HCT116 (cell line): ENCODE measurements at places on chromosomes 4 and X. TPM values are rescaled to one million over a fixed set of nuclear protein-coding genes. Genes with fewer than 3 reads are reported as not detected.

DNA sequence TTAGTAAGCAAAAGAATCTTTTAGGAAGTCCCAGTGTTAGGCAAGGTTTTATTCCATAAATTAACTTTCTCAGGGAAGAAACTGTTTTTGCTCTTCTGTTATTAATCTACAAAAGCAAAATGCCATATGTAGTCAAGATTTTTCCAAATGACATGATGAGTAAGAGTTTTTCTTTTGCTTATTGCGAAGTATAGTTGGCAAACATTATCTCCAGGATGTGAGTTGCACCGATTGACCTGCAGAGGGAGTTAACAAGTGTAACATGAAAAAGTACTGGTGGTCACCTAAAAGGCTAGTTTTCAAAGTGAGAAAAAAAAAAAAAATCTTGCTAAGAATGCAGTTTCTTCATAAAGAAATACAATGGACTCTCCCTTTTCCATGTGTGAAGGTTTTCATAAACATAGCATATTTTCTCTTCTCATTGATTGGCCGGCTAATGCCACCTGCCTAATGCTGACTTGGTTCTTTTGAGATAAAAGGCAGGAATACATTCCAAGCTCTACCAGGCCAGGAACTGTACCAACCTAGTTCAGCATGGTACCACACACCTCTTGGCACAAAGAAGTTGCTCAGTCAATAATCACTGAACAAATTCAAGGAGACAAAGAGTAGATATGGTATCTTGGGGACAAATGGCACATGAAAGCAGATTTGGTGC, 100.2 kb downstream of the LNX1 start:
- H3K27ac ChIP-seq = no peak overlapping the region
- H3K27me3 ChIP-seq = peaks cover 2% of the 10 kb centered on the region; the same call in 1 of the 2 replicates
- DNase-seq = peak; percentile 27
- H3K36me3 ChIP-seq = no peaks in the 10 kb centered on the region
- peaks cover 6% of the 10 kb centered on the region; the same call in 1 of the 2 replicates for H3K4me1 ChIP-seq

- no peak within 1 kb of the TSS for H3K4me3 ChIP-seq
- H3K27me3 ChIP-seq = no peaks in the 10 kb centered on the region
- no peak for DNase-seq
- H3K36me3 ChIP-seq = no peaks in the 10 kb centered on the region
- H3K4me1 ChIP-seq = no peaks in the 10 kb centered on the region
Observed at GRCh38 chrX:153321381-153322124, at the start of gene PNMA6F. Gene PNMA6F (minus strand): TSS chrX:153321767. CDS start chrX:153320674, 1,093 bp downstream.

DNA sequence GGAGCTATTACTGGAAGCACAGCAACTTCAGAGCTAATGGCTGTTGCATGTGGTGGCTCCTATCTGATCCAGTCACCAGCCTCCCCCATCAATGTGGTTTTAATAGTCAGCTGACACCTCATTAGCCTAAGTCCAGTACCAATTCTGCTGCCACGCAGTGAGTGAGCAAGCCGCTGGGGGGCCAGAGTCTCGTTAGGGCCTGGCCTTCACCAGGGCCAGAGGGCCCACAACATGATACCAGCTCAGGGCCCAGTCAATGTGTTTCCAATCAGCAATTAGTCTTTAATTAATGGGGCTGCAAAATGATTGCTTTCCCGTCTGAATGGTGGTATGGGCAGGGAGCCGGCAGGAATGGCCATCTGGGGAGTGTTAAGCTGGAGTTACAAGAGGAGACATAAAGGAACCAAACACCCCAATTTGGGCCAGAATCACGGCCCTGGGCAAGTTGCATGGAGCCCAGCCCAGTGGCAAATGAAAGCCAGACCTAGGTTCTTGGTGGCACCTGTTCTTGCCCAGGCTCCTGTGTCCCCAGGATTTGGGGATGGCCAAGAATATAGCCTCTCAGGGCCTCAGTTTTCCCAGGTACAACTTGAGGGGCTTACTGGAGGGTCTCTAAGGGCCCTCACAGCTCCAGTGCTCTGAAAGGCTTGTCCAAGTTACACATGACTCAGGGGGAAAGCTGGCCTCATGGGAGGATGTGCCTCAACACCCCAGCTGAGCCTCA, 119.2 kb downstream of the EFNB1 start:
- H3K36me3 ChIP-seq = no peaks in the 10 kb centered on the region
- no peaks in the 10 kb centered on the region for H3K27me3 ChIP-seq
- no peak for DNase-seq
- no peak overlapping the region for H3K27ac ChIP-seq

DNA sequence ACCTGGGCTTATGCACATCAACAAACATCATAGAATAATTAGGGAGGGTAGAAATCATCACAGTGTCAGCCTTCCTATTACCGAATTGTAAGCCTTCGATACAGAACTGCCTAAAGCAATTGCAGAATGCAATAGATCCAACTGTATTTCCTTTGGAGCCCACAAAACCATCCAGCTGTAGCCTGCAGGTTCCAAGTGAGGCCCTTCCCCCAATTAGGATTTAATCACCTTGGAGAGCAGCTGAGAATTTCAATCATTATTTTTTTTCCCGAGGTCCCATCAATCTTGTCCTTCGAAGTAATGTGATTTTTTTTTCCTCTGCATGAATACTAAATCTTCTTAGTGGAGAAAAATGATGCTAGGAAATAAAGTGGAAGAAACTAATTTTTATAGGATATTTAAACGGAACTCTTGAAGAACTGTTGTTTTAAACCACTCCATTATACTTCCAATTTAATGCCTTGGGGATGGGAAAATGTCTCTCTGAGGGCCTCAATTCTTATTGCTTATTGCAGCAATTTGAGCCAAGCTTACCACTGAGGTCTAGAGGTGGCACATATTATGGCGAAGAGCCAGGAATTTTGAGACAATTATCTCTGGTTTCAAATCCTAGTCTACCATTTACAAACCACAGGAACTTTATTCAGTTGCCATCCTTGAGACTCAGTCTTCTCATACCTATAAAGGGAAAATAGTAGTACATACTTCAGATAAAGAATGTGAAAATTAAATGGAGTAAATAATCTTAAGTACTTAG, 953.4 kb upstream of the IGFBP7 start:
- no peak overlapping the region for H3K4me3 ChIP-seq
- DNase-seq = no peak
- H3K4me1 ChIP-seq = no peaks in the 10 kb centered on the region
- no peak overlapping the region for H3K27ac ChIP-seq
- H3K27me3 ChIP-seq = no peaks in the 10 kb centered on the region

GRCh38 chr4:4577359-4577875, 35.6 kb upstream of the STX18 start:
- H3K4me3 ChIP-seq = no peak overlapping the region
- DNase-seq = no peak
- peaks cover 13% of the 10 kb centered on the region for H3K4me1 ChIP-seq
- no peaks in the 10 kb centered on the region for H3K36me3 ChIP-seq
- no peak overlapping the region for H3K27ac ChIP-seq

DNA sequence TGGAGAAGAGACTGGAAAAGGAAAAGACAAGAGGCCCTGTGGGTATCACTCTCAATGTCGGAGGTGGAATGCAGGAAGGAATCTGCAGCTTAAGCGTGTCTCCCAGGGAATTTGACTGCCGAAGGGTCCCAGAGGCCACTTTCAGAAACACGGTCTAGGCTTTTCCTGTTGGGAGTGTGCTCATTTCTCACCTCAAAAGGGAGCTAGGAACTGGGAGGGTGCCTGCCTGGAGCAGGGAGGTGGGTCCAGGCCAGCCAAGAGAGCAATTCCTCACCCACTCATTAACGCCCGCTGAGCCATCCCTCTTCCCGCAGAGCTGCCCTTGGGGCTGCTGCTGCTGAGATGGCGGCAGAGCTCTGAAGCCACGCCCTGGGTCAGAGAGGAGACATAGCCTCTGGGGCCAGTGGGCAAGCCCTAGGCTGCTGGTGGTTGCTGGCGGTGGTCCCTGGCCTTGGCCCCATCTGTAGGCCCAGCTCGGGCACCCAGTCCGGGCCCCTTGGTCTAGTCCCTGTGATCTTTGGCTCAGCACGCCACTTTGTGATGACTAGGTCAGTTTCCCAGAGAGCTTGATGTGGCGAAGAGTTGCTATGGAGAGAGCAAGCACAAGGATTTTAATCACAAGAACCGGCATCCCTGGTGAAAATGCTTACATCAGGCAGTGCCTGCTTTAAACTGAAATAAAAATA, 4.1 kb downstream of the ZNF185 start:
- H3K36me3 ChIP-seq = no peaks in the 10 kb centered on the region
- H3K4me1 ChIP-seq = peaks cover 4% of the 10 kb centered on the region
- no peak overlapping the region for H3K27ac ChIP-seq
- no peaks in the 10 kb centered on the region for H3K27me3 ChIP-seq

BEX1 gene
- not detected for total RNA-seq

DNA sequence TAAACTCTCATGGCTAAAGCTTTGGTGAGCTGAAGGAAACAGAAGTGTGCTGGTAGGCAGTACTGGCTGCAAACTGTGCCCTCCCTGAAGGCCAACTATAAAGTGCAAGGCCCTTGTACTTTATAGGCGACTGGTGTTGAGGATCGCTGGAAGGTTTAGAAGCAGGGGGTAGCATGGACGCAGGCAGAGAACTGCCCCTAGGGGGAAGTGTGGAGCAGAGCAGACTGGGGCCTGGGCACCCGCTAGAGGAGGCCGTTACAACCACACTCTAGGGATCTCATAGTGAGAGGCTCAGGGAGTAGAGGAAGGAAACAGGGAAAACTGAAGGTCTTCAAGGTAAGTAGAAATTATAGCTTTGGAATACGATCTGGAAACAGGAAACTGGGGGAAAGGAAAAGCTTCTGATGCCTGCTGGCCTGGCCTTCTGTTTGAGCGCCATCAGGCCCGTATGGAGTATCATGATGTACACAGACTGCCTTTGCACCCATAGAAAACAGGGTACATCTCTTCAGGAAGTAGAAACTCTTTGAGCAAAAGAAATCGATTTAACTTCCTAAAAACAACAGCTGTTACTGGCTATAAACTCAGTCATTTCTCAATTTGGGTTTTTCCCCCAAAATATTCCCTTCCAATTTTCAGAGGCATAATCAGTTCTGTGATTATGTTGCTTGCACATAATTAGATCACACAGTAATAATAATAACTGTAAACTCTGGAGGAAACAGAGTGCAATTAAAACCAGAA, 23.9 kb upstream of the TMSB4X start:
- no peak overlapping the region for H3K4me3 ChIP-seq
- no peaks in the 10 kb centered on the region for H3K27me3 ChIP-seq
- H3K36me3 ChIP-seq = no peaks in the 10 kb centered on the region
- H3K27ac ChIP-seq = no peak overlapping the region
- DNase-seq = no peak
- H3K4me1 ChIP-seq = peaks cover 17% of the 10 kb centered on the region

SNCA gene
- 1.0 TPM for total RNA-seq

DNA sequence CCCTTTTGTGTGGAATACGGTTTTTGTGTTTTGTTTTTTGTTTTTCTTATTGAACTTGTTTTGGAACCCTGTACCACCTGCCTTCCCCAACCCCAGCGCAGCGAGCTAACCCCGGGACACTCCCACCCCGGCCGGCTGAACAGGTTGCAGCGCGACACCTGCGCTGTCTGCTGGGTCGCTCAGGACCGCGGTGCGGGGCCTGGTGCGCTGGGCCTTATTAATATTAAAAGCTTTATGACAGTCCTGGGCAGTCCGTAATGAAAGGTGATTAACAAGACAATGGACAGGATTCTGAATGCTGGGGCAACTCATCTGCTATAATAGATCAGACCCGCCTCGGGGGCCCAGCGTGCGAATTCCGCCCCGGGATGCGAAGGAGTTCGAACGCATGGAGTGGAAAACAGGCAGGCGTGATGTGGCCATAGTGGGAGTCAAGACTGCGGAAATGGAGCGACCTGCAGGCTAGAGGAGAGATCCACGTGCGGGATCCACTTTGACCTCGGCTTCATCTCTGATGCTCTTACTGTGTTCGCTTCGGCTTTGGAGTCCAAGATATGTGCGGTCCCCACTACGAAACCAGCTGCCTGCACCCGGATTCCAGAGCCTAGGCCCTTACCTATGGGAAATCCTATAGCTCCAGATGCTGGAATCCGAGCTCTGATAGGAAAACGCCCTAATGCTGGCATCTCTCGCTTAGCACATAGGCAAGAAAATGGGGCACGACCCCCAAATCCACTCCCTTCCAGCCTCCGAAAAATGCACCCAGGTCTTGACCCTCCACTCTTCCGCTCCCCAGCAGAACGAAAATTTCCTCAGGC, 69.0 kb upstream of the TMEM33 start:
- no peaks in the 10 kb centered on the region for H3K4me1 ChIP-seq
- no peaks in the 10 kb centered on the region for H3K27me3 ChIP-seq
- no peak overlapping the region for H3K27ac ChIP-seq
- no peak for DNase-seq
- H3K4me3 ChIP-seq = no peak overlapping the region

DNA sequence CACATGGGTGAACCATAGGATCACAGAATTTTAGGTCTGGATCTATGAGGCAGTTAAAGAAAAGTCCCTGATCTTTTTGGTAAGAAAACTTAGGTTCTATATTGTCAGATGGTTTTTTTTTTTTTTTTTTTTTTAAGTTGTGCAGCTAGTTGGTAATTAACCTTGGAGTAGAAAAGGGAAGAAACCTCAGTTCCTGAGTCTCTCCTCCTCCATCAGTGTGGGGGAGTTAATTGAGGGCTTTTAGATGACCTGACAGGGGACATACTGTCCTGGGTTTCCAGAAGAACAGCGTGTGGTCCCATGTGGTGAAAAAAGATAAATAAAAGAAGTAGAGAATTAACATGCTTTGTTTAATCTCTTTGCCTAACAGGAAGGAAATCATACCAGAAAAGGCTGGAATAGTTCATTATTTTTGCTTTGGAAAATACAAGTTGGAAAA, 123.7 kb downstream of the ARHGAP10 start:
- H3K27ac ChIP-seq = no peak overlapping the region
- DNase-seq = no peak
- no peaks in the 10 kb centered on the region for H3K36me3 ChIP-seq
- no peak overlapping the region for H3K4me3 ChIP-seq
- no peaks in the 10 kb centered on the region for H3K4me1 ChIP-seq
- H3K27me3 ChIP-seq = no peaks in the 10 kb centered on the region

EDA gene
- 5.2 TPM for total RNA-seq

SMR3B gene
- total RNA-seq = not detected
